ENCODE measurements at places on chromosomes 6 and 20.

GRCh38 chr20:5807431-5807830 lies 57.2 kb downstream of the SHLD1 start:
- no peak for DNase-seq

DNA sequence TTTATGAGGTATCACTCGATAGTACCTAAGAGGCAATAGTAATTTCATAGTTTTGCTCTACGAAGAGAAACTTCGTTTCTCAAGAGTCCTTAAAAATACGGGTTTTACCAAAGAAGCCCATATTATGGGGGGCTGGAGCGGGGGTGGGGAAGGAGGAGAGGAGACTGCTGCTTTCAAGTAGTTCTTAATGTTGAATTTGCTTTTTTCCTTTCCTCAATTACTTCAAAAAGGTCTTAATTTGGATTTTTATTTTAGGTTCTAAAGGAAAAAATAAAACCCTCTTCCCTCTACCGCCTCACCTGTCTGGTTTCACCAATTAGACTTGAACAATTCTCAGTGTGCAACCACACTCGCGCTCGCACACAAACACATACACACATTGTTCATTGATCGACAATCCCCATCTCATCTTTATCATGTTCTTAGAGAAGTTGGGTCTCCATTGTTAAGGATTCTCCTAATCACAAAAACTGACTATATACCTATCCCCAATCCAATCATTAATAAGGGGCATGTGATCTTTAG lies 97.2 kb downstream of the HFE start:
- no peak for DNase-seq

GRCh38 chr20:59007665-59008511 lies 834 bp upstream of the CTSZ start:
- no peak for DNase-seq

DNA sequence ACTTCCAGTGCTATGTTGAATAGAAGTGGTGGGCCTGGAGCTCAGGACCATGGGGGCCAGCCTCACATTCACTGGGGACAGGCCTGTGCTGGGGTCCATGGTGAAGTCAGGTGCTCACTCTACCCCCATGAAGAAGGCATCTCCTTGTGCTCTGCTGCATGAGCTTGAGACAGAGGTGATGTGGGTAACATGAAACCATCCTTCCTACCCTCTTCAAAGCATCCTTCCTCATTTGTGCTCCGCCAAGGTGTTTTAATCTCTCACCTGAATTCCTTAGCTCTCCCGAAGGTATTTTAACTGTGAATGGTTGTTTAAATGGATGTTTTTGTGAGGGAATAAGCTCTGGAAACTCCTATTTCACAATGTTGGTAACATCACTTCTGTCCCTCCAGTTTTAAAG lies 209.6 kb upstream of the PCSK2 start:
- no peak for DNase-seq

- no peak for DNase-seq
Measured at GRCh38 chr6:128057541-128057940, 156.7 kb upstream of the THEMIS start.

GRCh38 chr6:22783931-22784330 lies 214.6 kb downstream of the HDGFL1 start:
- DNase-seq: no peak

GRCh38 chr20:20426655-20426907 lies 58.7 kb downstream of the INSM1 start:
- DNase-seq: no peak

DNA sequence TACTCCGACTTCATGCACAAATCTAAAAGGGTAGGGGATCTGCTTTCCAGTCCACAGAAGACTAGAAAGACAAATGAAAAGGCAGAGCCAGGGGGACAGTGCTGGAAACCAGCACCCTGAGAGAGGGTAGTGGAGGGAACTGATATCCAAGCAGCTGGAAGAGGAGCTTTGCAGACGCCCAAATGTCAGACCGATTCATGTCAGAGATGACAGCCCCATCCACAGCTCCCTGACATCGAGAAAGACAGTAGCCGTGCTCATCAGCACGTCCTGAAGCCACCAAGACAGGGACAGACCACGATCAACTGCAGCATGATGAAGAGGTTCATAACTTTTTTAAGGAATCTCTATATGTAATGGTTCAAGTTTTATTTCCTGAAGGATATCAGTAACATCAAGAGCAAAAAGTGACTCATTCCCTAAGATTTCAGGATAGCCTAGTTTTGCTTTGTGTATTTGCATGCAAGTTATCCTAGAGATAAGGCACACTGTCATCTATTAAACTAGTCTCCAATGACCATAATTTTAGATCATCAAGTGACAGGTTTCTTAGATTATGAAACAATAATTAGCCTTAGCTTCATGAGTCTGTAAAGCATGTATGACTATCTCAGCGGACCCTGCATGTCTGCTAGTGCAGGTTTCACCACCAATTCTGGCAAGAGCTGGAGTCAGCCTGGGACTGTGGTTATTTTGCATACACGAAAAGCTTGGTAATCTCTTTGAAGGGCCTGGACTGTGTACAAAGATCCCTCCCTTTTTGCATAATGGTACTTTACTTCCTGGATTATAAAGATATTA lies 43.0 kb downstream of the PRDM1 start:
- DNase-seq: no peak

- no peak for DNase-seq
Measured at GRCh38 chr6:23003671-23004467, 434.5 kb downstream of the HDGFL1 start.

- DNase-seq: no peak
Measured at GRCh38 chr6:39056681-39057080, 8.1 kb downstream of the GLP1R start.

- DNase-seq: no peak
Measured at GRCh38 chr6:26126394-26127235, 39.4 kb downstream of the HFE start.

GRCh38 chr6:64145658-64146057 lies 510.1 kb downstream of the PHF3 start:
- DNase-seq: no peak

GRCh38 chr6:2616811-2617210 lies 133.9 kb downstream of the MYLK4 start:
- DNase-seq: no peak

DNA sequence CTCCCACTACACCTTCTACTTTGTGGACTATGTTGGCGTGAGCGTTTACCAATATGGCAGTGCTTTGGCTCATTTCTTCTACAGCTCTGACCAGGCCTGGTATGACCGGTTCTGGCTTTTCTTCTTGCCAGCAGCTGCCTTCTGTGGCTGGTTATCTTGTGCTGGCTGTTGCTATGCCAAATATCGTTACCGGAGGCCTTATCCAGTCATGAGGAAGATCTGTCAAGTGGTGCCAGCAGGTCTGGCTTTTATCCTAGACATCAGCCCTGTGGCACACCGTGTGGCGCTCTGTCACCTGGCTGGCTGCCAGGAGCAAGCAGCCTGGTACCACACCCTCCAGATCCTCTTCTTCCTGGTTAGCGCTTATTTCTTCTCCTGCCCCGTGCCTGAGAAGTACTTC lies 16.5 kb upstream of the EFHC1 start:
- no peak for DNase-seq

GRCh38 chr20:7938058-7938457 lies 2.2 kb downstream of the HAO1 start:
- DNase-seq: no peak

- no peak for DNase-seq
Measured at GRCh38 chr6:33875696-33876095, 71.9 kb upstream of the MLN start.

DNA sequence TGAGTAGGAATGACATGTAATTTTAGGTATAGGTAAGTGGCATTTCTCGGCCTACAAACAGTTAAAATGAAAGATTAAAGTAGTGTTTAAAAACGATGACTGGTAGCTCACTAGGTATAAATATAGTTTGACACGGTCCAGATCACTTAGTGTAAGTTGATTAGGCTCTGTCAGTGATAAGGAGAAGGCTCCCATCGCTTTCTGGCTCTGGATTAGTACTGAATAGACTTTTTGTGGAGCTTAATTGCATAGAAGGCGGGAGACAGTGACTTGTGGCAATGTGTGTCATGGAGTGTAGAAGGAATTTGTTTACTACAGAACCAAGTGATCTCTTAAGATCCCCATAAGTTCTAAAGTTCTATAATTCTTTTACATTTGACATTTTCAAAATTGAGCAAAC lies 6.7 kb downstream of the PYGB start:
- no peak for DNase-seq

DNA sequence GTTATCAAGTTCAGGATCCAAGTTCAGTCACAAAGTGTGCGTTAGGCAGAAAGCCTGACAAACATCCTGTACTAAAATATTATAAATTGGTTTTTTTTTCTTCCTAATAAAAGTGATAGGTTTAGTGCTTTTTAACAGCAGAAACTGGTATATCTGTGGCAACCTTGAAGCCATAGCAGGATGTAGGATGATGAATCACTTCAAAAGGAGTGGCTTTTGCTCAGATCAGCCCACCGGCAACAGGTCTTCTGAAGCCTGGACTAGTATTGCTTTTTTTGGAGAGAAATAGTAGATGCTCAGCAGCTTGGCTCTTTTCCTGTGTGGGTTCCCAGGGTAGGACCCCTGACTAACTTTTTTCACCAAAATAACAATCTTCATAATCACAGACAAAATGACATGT lies 190.8 kb downstream of the EPM2A start:
- DNase-seq: no peak

GRCh38 chr6:154058963-154059680 lies 20.1 kb downstream of the OPRM1 start:
- DNase-seq: no peak

DNA sequence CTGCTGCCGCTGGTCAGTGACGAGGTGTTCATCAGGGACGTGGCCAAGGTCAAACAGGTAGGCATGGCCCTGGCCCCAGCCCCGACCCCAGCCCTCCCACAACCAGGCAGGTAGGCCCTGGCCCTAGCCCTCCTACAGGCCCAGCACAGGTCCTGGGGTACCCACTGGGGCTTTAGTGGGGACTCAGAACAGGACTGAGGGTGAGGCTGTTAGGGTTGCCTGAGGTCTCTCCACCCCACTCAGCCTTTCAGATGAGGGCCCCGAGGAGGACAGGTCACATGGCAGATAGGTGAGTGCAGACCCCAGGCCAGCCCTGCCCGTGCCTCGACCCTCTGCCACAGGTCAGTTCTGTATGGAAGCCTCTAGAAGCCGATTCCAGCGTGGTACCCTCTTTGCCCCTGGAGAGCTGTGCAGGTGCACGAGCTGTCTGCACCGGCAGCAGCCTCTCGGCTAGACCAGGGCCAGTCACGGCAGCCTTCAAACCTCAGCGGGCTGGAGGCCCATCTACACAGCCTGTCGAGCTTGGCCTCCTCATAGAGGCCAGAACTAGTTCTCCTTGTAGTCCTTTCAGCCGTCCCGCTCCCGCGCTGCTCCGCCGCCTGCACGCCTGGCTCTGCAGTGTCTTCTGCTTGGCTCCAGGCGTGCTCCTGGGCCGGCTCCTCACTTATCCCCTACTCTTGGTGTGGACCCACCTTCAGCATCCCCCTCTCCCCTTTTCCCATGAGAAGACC lies 35.5 kb downstream of the PYGB start:
- no peak for DNase-seq

GRCh38 chr20:25269057-25269832 lies 21.4 kb downstream of the PYGB start:
- DNase-seq: no peak

DNA sequence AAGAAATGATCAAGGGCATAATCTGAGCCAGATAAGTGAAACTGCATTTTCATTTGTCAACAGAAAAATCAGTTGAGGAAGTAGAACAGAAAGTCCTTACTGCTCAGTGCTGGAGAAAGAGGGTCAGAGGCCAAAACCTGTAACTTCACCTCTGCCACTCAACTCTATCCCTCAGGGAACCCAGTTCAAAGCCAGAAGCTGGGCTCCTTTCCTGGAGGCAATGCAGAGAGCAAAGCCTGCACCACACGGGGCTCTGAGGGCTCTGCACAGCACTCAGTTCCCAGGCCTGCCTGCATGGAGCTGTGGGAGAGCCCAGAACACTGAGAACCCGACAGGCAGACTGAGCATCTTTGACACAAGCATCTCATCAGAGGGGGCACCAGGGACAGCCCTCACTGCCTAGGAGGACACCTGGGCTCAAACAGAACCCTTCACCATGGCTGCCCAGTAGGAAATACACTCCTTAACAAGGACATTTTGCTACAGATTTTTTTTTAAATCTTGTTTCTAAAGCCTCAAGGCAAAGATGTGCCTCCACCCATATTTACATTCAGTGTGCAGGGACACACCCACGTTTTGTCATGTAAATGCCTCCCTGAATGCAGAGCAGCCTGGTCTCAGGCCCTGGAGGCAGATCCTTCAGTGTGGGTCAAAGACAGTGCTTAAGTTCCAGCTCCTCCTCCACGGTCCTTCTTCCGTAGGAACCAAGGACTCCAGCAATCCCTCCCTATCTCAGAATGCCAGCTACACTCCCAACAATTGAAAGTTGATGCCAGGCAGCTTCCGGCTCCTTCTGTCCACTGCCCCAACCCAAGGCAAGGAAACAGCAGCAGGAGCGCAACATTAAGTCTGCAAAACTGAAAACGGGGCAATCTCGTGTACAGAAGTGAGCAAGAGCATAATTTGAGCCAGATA lies 6.6 kb downstream of the RNASET2 start:
- no peak for DNase-seq

DNA sequence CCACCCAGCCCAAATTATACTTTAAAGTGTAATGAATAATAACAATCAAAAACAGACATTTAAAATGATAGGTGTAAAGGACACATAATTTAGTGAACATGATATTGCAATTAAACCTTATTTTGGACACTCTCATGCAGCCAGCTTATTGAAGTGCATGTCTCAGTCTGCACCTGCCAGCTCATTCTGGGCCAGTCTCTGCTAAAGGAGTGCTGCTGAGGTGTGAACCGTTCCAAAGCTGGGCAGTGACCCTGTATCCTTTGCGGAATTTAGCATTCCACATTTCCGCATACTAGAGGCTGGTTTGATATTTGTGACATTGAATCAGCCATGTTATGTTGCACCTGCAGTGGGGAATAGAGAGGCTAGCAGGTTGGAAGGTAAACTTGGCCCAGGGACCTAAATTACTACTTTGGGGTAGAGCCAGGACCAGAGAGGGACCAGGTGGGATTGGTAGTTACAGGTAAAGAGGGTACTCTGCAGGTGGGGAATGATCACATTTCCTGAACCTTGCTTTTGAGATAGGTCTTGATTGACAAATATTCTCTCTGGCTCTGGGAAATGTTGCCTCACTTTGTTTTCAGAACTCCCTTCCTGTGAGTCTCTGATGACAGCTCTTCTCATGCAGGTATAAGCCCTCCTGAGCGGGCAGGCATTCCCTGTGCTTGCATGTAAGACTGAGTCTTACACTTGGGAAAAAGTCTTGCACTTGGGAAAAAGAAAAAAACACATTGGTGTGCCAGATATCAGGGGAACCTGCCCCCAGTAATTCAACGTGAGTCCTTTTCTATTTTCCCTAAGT lies 26.2 kb downstream of the TULP4 start:
- no peak for DNase-seq

DNA sequence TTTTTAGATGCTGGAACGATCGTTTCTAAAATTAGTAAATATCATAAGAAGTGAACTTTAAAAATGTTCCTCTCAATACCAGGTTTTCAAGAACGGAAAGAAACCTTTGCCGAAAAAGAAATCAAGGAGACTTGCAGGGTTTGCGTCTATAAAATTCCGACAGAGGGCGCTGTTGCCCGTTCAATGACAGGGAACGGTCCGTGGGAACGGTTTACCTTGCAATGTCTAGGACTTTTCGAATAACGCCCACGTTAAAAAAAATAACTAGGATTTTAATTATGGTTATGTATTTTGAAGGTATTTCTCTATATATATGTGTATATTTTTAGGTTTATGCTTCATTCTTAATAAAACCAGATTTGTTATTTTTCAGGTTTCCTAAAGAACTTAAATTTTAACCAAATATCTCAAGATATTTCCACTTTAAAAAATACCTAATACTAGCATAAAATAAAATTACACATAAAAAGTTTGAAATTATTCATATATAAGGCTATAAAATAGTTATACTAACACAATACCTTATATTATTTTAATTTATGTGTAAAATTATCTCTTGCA lies 2.5 kb upstream of the TFAP2B start:
- DNase-seq: peak; percentile 26
